ENCODE measurements at places on chromosomes 2 and 18.

DNA sequence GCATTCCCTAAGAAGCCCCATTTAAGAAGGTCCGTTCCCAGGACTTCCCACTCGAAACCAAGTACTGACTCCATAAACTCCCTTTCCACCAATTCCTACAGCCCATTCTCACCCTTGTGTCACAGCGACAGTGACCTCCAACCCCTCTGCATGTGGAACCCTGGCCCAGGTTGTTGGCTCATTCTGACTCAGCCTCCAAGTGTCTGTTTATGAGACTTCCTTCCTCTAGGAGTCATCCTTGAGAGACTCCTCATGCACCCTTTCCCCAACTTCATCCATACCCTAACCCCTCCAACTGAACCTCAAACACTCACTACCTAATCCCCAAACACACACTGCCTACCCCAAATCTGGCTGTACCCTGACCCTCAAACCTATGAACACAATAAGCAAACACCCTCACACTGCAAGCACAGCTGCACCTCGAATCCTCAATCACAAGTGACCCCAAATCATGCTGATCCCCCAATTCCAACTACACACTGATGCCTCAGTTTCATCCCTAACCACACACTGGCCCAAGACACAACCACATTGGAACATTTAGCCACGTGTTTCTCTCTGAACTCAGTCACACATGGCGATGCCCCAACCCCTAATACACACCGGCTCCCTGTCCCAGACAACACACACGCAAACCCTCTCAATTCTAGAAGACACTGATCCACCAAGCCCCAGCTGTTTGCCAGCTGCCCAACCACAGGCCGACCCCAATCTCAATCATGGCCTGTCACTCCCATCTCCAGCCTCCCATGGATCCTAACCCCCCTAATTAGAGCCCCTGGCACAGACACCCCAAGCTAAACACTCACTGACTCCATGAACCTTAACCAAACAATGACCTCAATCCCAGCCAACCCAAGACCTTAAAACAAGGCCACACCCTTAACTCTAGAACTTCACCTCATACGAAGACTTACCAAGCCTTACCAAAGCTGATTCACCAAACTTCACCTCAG lies 219.6 kb downstream of the CYP26B1 start:
- no peak for DNase-seq

GRCh38 chr2:159562248-159562647 lies 54.1 kb downstream of the BAZ2B start:
- DNase-seq = no peak

GRCh38 chr2:192245329-192245728 lies 50.6 kb upstream of the TMEFF2 start:
- no peak for DNase-seq

DNA sequence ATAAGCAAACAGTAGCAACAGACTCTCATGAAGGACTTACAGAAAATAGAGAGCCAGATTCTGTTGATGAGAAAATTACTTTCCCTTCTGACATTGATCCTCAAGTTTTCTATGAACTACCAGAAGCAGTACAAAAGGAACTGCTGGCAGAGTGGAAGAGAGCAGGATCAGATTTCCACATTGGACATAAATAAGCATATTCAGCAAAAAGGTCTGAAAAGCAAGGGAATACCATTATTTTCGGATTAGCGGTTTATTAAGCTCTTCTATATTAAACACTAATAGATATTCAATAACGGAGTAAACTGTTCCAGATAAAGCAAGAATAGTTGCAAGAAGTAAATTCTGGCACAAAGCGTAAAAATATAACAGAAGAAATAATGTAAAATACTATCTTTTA lies 25.0 kb downstream of the POLI start:
- DNase-seq = no peak

DNA sequence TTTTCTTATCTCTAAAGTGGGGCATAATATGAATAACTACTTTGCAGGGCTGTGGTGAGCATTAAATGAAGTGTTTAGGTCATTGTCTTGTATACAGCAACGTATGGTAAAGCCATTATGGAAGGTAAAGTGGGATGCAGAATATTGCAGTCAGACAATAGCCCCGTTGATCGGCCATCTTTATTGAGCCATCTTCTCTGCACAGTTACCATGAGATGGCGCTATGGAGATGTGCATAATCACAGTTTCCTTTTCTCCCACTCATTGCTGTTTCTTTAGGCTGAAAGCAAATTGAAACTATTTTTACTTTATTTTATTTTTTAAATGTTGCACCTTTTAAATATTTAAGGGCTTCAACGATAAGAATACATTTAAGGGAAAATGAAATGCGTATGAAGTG lies 108.9 kb downstream of the THSD7B start:
- no peak for DNase-seq

DNA sequence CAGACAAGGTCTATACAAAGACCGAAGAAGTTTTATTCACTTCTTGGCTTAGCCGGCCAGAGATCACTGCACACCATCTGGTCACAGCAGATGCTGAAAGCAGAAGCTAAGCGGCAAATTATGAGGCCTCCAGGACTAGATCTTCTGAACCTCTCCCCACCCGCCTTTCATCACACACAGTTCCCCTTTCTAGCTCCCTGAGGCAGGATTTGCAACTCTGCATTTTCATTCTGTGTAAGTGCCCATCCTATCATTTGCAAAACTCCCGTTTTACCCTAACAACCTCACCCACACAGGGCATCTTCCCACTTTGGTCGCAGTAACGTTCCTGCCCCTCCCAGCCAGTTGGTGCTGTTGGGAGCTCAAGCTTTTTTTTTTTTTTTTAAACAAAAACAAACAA lies 3.1 kb upstream of the MOB1A start:
- no peak for DNase-seq

- DNase-seq = no peak
Observed at GRCh38 chr2:133434959-133435668, 133.1 kb downstream of the NCKAP5 start.

DNA sequence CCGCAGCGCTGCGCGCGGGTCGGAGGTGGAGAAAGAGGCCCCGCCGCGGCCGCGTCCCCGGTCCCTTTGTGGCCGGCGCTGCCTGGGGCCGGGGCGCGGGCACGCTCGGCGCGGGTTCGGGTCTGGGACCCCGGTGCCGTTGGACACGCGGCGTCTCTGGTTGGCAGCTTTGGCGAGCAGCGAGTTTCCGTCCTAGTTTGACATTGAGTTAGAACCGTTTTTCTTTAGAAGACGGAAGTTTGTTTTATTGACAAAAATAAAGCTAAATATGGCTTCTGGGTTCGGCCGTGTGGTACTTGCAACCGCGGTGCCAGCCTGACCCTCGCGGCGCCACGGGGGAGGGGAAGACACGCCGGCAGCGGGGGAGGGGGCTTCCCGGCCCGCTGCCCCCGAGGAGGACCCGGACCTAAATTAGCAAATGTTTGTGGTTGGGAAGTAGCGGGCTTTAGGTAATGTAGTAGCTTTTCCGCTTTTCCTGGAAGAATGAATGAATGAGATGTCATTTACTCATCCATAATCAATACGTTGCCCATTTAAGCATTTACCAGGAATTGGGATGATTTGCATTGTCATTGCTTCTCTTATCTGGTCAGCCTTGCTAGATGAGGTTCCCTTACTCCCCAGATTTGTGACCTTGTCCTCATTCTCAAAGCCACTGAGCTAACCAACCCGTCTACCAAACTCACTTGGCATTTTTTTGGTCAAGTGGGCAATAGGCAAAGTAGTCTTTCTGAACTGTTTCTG lies 530 bp downstream of the GALNT1 start:
- DNase-seq = peak; percentile 6
